Left renal cortex interstitium (tissue), 4 donors: ENCODE measurements at places on chromosomes 6 and 20. TPM values are rescaled to one million over a fixed set of nuclear protein-coding genes. Genes with fewer than 3 reads are reported as not detected.

EPPIN gene
- polyA plus RNA-seq, result 0.08 TPM

KCNG1 gene
- 3.3 TPM for polyA plus RNA-seq

NRSN2 gene
- polyA plus RNA-seq, result 46.0 TPM

MYCT1 gene
- polyA plus RNA-seq, result 15.9 TPM

ENPP1 gene
- polyA plus RNA-seq, result 21.3 TPM

DNA sequence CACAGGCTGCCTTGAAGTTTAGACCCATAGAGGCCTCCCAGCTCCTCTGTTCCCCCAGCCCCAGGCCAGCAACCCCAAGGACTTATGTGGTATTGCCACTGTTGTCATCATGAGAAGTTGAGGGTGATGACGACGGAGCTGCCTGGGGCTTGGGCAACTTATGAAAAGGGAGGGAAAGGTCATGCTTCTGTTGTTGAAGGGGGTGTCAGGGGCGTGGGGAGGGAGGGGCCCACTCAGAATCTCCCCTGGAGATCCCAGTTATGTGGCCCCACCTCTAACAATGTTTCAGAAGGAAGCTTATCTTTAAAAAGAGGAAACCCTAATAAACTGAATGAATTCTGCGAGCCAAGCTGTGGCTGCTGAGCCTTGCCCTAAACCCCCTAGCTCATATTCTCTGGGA, 4.2 kb downstream of the ADTRP start:
- no peak for DNase-seq

- no peak for DNase-seq
Observed at GRCh38 chr6:111952821-111953540, 79.7 kb upstream of the FYN start.

- no peak for DNase-seq
Observed at GRCh38 chr6:29602564-29603361, 17.8 kb downstream of the OR2H2 start.

- no peak for DNase-seq
Observed at GRCh38 chr6:2909718-2910117, 6.6 kb upstream of the SERPINB9 start.

DNA sequence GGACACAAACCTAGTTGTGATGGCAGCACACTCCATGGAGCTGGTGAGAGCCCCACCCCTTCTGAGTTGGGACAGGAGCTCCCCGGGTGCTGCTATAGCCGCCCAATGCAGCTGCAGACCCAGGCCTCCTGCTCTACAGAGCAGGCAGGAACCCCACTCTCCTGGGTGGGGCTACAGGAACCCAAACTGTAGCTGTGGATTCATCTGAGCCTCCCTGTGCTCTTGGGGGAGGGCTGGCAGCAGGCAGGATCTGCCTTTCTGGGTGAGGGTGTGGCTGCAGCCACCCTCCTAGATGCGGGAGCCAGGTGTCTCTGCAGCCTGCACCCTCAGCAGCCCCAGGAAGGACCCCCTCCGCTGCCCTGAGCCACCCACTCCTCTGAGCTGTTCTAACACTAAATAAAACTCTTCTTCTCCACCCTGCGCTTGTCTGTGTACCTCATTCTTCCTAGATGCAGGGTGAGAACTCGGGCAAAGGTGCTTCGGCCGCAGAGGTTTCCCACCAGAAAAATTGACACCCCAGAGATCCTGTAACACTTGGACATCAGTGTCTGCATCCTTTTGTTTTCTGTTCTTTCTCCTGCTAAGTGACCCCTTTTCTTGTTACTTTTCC, 55.2 kb upstream of the KIF13A start:
- no peak for DNase-seq

DNA sequence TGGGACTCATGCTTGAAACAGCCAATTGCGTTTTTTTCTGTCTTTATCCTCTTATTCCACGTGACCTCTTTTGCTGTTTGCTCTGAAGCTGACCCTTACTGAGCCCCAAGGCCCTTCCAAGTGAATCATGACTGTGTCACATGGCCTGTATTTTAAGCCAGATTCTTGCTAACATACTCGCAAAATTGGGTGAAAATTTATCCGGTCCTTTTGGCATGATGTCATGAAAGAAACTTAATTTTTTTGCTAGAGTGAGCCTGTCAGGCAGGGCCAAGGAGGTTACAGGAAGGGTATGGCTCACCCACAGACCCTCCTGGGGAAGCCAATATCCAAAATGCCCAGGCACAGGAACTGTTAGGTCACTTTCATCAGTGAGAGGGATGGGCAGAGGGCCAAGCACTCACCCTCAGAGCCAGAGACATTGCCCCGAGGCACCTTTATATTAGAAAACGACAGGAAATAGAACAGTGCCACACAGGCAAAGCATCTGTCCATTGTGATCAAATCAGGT, 296.7 kb downstream of the CDH26 start:
- DNase-seq, result no peak

- DNase-seq, result no peak
Observed at GRCh38 chr6:29376003-29376402, 912 bp upstream of the OR12D3 start.

GRCh38 chr6:91167846-91168245, 581.0 kb upstream of the MAP3K7 start:
- DNase-seq, result no peak
